ENCODE measurements at places on chromosomes 11 and 22. TPM values are rescaled to one million over a fixed set of nuclear protein-coding genes. Genes with fewer than 3 reads are reported as not detected.

GRCh38 chr22:46021577-46021976, 44.6 kb upstream of the WNT7B start:
- DNase-seq: no peak

GRCh38 chr11:64960719-64961118, 11.2 kb downstream of the MAJIN start:
- no peak for DNase-seq

DNA sequence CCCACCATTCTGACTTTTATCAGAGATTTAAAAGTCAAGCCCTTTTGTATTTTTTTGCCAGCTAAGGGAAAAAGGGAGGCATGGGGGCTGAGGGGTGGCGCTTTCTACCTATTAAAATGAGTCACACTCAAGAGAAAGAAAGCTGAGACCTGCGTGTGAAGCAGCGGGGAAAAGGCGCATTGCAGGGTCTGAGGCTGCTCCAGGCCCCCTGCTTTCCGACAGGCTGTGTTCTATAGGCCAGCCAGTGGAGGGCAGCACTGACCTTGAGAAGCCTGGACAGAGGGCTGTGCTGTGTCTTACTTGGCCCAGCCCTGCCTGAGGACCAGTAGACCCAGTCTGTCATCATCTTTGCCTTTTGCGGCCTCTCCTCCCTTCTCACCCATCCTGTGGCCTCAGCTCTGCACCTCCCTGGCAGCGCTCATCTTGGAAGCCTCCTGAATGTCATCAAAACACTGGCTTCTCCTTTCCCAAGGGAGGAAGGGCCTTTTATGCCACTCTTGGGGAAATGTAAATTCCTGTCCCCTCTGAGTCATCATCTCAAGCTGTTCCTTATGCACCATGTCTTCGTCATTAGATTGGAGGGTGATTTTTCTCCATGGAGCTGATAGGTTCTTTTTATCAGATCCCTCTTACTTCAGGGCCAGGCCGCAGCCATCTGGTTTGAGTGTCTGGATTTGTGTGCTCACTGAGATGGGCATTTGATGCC, 12.6 kb upstream of the MAPK8IP1 start:
- DNase-seq: no peak

- DNase-seq: no peak
Measured at GRCh38 chr11:101127699-101128570, 1.7 kb downstream of the PGR start.

The RFPL2 gene
- not detected for total RNA-seq

The BLID gene
- total RNA-seq: 0.57 TPM
